ENCODE measurements at places on chromosomes 13 and 19.

GRCh38 chr13:75489502-75490263, 7.7 kb upstream of the TBC1D4 start:
- no peak for DNase-seq

DNA sequence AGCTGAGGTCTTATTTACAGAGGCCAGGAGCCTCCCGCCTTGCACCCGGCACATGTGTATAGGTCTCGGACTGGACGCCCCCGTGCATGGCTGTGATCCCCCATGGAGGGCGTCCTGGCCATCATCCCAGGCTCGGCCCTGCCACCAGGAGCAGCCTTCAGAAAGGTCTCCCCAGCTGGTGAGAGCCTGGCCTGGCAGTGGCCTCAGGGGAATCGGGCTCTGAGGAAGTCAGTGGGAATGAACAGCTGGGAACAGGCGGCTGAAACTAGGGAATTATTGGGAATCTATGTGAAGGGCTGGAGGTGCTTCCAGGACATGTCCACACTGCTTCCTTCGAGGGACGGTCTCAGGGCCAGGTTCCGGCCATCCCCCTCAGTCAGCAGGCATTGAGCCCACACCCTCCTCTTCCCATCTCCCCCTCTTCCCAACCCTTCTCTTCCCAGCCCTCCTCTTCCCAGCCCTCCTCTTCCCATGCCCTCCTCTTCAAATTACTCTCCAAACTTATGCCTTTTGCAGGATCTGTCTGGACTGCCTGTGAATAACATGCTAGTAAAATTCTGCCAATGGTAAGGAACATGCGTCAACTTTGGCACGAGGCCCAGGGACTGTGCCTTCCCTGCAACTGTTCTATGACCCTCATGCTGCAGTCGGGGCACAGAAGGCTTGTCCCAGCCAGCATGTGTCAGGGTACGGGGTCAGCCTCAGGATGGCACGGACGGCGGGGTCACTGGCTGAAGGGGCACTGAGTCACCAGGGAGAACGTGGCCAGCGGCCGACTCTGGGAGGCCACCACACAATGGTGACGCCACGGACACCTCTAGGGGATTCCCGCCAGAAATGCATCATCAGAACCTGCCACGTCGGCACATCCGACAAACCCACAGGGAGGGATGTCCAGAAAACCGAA, 24.2 kb upstream of the C13orf46 start:
- DNase-seq, result no peak

DNA sequence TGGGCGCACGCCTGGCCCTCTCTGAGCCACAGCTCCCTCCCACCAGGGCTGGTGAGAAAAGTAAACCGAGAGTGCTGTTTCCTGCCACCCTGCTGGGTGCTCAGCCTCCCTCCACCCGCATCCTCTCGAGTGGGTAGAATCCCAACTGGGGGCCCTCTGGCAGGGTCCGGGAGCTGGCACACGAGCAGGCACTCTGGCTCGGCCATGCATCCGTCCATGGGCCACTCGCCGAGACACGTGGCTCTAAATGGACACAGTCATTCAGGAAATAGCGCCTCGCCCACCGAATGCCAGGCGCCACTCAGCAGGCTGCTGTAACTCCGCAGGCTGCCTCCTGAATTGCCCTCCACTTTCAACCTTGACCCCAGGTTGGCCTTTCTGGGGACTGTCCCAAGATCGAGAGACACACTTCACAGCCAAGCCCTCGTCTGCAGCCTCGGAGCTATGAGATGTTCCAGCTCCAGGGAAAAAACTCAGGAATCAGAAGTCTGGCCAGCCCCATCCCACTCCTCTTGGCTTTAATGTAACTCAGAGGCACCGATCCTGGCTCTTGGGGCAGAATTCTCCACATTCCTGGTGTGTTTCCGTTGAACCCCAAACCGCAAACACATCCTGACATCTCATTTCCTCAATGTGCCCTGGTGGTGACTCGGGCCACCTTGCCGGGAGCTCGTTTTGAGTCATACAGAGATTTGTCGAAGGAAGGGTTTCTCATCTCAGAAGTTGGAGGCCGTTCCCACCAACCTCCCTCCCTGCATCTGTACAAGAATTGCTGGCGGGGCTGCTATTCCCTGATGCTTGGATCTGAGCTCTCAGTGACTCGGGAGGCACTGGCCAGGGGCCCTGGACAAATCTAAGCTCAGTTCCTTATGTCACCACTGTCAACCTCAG, 14.1 kb downstream of the KLF2 start:
- DNase-seq, result no peak

- peak; percentile 50 for DNase-seq
Measured at GRCh38 chr13:73767747-73768315, 366.4 kb downstream of the KLF12 start.

GRCh38 chr19:19662871-19663255, 613 bp downstream of the ATP13A1 start:
- no peak for DNase-seq

GRCh38 chr13:96963786-96964475, 30.3 kb downstream of the OXGR1 start:
- DNase-seq, result no peak

GRCh38 chr13:50417597-50417996, 402.4 kb downstream of the KCNRG start:
- no peak for DNase-seq

GRCh38 chr13:47454986-47455385, 546.1 kb downstream of the SUCLA2 start:
- DNase-seq, result no peak

DNA sequence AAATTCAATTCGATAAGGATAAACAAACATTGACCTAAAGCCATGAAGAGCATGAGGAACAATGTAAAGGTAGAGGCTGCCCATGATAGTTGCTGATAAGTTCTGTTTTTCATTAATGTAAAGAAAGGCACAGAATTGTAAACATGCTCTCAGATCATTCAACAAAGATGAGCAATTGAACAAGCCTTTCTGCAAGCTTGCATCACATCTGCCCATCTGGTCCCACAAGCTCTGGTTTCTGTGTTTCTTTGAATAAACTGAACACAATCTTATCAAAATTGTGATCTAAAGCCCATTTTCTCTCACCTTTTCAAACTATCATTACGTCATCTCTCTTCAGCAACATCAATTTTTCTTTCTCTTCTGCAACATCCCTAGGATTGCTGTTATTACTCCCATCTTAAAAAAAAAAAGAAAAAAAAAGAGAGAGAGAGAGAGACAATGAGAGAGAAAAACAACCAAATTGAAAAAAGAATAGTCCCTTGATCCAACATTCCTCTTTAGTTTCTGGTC, 487.2 kb upstream of the GPC6 start:
- DNase-seq, result no peak

DNA sequence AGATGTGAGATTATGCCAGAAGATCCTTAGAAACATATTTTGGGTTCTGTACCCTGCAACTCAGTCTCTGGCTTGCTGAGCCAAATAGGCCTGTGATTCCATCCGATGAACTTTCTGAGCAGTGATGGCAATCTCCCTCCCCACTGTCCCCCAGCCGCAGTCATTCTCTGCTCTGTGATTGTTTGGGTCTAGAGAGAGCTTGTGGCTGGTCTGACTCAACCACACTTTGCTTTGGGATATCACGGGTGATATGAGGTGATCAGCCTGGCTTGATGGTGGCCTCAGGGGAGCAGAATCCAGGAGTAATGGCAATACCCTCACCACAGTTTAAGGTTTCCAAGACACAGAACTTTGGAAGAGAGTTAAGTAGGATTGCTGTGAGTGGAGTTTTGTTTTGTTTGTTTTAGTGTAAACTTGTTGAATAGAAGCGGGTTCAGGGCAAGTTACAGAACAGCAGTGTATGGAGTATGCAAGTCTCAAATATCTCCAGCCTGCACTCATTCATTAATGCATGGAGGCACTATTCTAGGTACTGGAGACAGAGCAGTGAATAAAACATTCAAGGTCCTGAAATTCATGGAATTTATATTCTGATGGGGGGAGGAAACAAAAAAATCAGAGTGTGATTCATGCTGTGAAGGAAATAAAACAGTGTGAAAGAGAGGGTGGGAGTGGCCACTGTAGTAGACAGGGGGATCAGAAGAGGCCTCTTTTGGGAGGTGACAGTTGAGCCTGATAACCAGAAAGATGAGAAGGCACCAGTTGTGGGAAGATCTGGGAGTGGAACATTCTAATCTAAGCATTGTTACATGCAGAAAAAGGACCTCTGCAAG, 5.3 kb downstream of the SAMD4B start:
- no peak for DNase-seq

GRCh38 chr13:57698851-57699250, 67.3 kb downstream of the PCDH17 start:
- DNase-seq, result no peak

DNA sequence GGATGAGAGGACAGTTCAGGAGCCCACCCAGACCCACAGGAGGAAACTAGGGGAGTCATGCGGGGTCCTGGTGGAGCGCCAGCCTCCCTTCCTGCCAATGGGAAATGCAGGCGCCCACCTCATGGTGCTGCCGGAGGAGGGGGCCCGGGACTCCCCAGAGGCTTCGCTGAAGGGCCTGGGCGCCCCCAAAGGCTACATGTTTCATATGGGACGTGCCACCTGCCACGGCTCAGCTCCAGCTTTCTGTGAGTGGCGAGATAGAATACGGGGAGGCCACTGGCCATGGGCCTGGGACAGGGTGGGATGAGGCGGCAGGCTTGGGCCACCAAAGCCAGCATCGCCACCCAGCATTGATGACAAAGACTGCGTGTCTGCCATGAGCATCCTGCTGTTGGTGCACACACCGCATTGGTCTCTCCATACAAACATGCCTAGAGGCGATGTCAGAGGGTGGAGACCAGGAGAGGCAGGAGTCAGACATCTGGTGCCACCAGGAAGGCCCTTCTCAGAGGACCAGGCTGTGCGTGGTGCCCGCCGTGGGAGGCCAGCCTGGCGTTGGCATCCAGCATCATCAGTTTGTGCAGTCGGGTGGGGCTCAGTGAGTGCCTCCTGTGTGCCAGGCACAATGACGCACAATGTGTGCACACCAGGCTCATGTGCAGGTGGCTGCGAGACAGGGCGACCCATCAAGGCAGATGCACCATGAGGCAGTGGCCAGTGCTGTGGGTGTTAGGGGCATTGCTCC, 1.2 kb upstream of the F10 start:
- no peak for DNase-seq

GRCh38 chr19:3389876-3390371, 23.5 kb downstream of the NFIC start:
- DNase-seq, result peak; percentile 73

GRCh38 chr13:69373747-69374425, 733.7 kb upstream of the ATXN8OS start:
- no peak for DNase-seq

- DNase-seq, result no peak
Measured at GRCh38 chr13:19069684-19070397, 111.8 kb downstream of the TUBA3C start.

DNA sequence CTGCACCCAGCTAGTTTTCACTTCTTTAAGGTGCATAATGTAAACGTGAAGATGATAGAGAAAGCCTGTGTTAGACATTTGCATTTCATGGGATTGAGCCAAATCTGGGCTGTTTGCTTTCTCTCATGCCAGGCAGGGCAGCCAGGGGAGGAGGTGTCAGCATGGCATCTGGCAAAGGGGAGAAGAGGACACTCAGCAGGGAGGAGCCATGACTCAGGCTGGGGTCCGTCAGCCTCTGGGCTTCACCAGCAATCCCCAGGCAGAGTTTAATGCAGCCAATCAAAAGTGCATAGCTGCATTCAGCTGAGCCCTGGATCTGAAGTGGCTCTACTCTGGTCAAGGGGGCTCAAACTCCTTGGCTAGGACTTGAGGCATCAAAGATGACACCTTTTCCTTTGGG, 23.5 kb downstream of the EBPL start:
- DNase-seq, result no peak

DNA sequence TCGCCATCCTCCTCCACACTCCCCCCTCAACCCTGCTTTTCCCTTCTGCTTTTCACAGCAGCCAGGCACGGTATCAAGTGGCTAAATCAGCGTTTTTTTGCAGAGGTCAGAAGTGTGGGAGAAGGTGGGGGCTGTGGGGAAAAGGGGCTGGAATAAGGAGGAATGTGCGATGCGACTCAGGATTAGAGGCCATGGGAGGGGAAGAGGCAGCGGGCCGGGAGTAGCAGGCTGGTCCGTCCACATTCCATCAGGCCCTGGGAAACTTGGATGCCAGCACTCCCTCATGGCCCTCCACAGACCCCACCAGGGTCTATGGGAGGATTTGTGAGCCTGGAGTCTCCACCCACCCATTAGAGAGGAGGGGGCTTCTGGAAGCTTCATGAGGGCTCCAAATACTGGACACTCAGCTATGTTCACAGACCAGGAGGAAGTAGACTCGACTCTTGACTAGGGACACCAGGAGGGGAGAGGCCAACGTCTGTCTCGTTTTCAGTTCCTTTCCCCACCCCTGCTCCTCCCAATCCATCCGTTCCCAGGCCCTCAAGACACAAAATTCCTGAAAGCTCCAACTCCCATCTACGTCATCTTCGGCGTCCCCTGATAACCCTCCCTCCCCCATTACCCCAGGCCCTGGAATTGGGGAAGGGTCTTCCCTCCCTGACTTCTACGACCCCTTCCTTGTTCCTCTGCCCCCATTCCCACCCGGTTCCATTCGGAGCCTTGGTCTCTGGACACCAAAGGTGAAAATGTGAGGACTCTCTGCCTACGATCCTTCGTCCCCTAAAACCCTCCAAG, 3.3 kb upstream of the KCNC3 start:
- DNase-seq, result peak; percentile 77

- no peak for DNase-seq
Measured at GRCh38 chr19:43532571-43532961, 422 bp upstream of the ZNF575 start.

DNA sequence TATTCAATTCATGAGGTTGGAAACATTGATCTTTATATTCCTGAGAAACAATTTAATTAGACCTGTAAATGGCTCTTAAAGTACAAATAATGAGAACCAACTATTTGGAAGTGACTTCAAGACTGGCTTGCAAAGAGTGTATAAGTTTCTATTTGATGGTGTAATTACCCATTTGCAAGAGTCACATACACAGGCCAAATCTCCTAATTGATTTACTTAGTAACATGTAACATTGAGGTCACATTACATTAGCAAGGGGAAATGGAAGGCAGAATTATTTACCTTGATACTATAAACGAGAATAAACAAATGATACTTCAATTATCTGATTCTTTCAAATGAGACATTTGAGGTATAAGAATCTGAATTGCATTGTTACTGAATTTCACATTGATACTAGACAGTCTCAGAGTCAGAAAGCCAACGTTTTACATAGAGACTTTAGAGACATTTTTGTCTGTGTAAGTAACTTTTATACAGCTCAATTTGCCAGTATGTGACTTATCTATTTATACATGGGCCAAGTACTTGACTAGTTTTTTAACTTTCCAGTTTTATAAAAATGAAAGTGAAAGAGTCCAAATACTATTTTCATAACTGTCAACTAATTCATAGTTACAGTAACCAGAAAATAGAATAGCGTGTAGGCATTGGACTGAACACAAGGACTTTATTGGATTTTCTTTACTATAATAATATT, 95.6 kb upstream of the RFC3 start:
- DNase-seq, result no peak
